ENCODE measurements at places on chromosomes 11 and 22. TPM values are rescaled to one million over a fixed set of nuclear protein-coding genes. Genes with fewer than 3 reads are reported as not detected.

Gene KRTAP5-10
- not detected for total RNA-seq

Gene DEPDC7
- 1.8 TPM for total RNA-seq

Gene POU2AF2
- not detected for total RNA-seq

Gene STX3
- 6.8 TPM for total RNA-seq

DNA sequence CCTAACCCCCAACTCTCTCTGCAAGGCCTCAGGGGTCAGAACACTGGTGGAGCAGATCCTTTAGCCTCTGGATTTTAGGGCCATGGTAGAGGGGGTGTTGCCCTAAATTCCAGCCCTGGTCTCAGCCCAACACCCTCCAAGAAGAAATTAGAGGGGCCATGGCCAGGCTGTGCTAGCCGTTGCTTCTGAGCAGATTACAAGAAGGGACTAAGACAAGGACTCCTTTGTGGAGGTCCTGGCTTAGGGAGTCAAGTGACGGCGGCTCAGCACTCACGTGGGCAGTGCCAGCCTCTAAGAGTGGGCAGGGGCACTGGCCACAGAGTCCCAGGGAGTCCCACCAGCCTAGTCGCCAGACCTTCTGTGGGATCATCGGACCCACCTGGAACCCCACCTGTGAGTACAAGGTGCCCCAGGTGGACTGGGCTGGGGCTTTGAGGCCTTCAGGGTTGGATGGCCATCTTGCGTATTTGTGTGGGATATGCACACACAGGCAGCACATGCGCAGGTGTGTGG is at the start of gene BEST1:
Gene BEST1, plus strand, starts transcription at position 317 of the 513 bp plus-strand sequence. CDS start 1,456 bp downstream, outside the sequence.
- H3K4me1 ChIP-seq, result peaks cover 8% of the 10 kb centered on the region
- no peak within 1 kb of the TSS for H3K27ac ChIP-seq
- DNase-seq, result no peak
- H3K4me3 ChIP-seq, result no peak within 1 kb of the TSS

GRCh38 chr11:19460718-19461405 is 220.1 kb upstream of the E2F8 start:
- H3K27me3 ChIP-seq, result no peaks in the 10 kb centered on the region
- H3K4me1 ChIP-seq, result no peaks in the 10 kb centered on the region
- no peak overlapping the region for H3K4me3 ChIP-seq
- no peak for DNase-seq
- H3K27ac ChIP-seq, result no peak overlapping the region

DNA sequence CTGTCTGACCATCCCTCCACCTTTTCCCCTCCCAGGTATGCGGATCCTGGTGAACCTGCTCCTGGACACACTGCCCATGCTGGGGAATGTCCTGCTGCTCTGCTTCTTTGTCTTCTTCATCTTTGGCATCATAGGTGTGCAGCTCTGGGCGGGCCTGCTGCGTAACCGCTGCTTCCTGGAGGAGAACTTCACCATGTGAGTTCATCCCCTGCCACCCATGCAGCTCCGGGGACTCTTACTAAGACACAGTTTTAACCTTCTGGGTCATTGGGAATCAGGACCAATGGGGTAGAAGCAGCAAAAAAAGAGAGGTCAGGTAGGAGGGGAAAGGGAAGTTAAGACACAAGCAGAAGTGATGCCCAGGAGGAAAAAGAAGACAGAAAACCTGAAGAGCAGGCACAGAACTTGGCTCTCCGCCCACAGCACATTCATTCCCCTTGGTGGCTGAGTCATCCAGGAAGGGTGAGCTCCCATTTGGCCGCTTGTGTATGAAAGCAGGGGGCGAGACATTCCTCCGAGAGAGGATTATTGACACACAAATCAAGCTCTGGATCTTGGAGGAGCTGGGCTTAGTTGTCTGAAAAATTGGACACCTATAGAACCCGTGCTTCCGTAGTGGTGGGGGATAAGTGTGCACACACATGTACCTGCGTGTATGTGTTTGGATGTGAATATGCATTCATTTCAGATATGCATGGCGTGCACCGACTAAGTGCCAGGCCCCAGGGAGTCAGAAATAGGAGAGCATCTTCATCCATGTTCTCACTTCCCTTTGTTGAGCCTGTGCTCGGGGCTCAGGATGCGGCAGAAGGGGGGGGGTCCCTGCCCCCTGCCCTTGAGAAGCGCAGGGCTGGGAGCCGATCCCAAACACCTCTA is 64.2 kb downstream of the CACNA1I start:
- H3K4me1 ChIP-seq, result no peaks in the 10 kb centered on the region
- H3K27me3 ChIP-seq, result no peaks in the 10 kb centered on the region
- H3K36me3 ChIP-seq, result no peaks in the 10 kb centered on the region
- DNase-seq, result no peak
- H3K27ac ChIP-seq, result no peak overlapping the region

DNA sequence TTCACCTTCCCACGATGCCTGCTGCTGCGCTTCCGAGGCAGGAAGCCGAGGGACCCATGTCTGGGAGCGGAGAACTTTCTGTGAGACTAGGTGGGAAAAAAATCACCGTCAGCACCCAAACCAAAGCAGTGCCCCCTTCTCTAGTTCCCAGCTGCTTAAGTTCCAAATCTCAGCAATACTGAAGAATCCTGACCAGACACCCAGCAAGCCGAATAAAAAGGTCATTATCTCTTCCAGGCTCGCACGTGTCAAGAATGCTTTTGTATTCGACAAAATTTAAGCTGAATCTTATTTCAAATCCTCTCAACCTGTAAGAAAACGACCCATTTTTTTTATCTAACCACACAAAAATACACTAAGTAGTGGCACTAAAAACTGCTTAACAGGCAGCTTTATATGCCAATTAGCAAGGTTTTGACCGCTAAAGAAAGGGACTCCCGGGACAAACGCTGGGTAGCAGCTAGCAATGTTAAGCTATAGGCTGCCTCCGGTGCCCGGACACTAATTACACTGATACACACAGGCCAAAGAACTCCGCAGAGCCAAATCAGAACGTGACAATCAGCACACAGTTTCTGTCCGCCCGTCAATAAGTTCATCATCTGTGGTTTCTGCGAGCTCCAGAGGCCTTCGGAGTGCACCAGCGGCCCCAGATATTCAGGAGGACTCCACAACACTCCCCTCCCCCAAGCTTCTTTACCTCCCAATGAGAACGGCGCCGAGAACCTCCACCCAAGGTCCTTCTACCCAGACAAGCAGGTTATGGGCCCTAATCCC is 728 bp downstream of the RPL3 start:
- H3K4me3 ChIP-seq, result peak overlapping the region; percentile 72
- peaks cover 46% of the 10 kb centered on the region for H3K36me3 ChIP-seq
- H3K27ac ChIP-seq, result peak overlapping the region; percentile 97
- no peaks in the 10 kb centered on the region for H3K27me3 ChIP-seq
- peaks cover 62% of the 10 kb centered on the region for H3K4me1 ChIP-seq
- DNase-seq, result no peak

GRCh38 chr11:104146421-104146820 is 17.5 kb downstream of the PDGFD start:
- no peaks in the 10 kb centered on the region for H3K4me1 ChIP-seq
- DNase-seq, result no peak

DNA sequence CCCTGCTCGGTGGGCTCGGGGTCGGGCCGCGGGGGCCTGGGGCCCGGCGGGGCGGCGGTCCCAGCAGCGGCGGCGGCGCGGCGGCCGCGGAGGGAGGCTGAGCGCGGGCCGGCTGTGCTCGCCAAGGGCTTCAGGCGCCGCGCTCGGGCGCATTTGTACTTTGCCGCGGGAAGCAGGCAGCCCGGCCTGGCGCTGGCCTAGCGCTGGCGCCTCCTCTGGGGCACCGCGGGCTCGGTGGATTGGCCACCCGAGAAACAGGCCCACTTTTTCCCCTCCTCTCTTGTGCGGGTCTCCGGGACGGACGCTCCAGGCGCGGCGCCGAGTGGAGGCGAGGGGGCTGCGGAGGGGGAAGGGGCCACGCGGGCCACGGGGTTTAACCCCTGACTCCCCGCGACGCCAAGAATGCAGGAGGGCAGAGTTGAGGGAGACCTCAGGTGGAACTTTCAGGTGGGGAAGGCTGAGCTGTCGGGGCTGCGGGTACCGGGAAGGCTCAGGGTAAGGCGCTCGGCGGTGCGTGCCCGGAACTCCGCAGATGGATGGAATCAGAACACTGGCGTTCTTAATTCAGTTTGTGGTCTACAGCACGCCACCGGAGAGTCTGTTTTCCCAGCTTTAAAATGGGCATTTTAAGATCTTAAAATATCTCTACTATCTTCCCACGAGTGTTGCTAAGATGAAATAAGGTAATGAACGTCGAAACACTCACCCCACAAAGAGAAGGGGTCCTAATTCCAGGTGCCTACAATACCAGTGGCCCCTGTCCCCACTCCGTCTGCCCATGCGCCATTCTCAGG is at the start of gene CHRDL2:
Gene CHRDL2, minus strand, starts transcription at position 126 of the 794 bp plus-strand sequence. CDS start 538 bp downstream, outside the sequence.
- H3K27ac ChIP-seq, result no peak within 1 kb of the TSS
- no peak for DNase-seq
- H3K36me3 ChIP-seq, result no peaks in the 10 kb centered on the region
- H3K4me3 ChIP-seq, result no peak within 1 kb of the TSS

DNA sequence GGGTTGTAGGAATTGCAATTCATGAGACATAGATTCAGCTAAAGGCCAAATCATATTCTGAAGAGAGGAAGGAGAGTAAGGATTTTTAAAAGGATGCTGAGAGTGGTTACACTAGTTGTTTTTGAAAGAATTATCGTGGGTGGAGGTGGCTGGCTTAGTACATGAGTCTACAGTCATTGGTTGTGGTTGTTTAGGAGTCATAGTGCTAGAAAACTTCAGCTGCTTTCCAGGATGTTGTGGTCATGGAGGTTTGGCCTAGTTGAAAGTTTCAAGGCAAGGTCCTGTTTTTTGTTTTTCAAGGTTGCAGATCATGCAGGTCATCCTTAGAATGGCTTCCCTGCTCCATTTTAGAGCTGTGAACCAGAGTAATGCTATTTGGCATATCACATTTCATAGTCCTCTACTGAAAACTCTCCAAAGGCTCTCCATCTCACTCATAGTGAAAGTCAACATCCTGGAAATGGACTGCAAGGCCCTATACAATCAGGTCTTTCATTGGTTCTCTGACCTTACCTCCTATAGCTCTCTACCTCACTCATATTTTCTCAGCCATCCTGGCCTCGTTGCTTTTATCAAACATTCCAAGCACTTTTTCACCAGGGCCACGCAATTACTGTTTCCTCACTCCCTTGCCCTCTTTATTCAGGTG is 26.1 kb upstream of the ZBTB44 start:
- H3K36me3 ChIP-seq, result no peaks in the 10 kb centered on the region
- H3K27ac ChIP-seq, result peak overlapping the region; percentile 67
- peaks cover 20% of the 10 kb centered on the region for H3K4me1 ChIP-seq
- no peaks in the 10 kb centered on the region for H3K27me3 ChIP-seq
- no peak overlapping the region for H3K4me3 ChIP-seq

DNA sequence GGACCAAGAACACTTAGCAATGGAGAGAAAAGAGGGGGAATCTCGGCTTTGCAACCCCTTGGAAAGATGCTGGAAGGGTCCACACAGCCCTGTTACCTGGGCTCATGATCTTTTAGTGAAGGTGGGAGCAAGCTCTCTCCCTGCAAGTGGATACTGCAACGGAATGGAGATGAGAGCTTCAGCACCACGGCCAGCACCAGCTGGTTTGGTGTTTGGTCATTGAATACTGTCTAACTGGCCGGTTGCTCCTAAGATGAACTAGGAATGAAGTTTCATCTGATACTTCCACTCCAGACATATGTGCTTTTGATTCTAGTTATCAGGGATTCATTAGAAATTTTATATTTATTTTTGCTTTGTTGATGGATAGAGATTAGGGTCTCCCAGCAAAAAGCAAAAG is 16.3 kb downstream of the HTR3A start:
- no peaks in the 10 kb centered on the region for H3K4me1 ChIP-seq
- H3K27ac ChIP-seq, result no peak overlapping the region
- H3K27me3 ChIP-seq, result no peaks in the 10 kb centered on the region
- DNase-seq, result no peak

All from natural killer cell (primary cell).